Suprapubic skin (tissue), 4 donors: ENCODE measurements at places on chromosomes 16 and 17.
A peak's percentile ranks its signal among the peaks of the same experiment; 100 is the strongest.

GRCh38 chr16:79965718-79966117 lies 365.2 kb upstream of the MAF start:
- DNase-seq = no peak

DNA sequence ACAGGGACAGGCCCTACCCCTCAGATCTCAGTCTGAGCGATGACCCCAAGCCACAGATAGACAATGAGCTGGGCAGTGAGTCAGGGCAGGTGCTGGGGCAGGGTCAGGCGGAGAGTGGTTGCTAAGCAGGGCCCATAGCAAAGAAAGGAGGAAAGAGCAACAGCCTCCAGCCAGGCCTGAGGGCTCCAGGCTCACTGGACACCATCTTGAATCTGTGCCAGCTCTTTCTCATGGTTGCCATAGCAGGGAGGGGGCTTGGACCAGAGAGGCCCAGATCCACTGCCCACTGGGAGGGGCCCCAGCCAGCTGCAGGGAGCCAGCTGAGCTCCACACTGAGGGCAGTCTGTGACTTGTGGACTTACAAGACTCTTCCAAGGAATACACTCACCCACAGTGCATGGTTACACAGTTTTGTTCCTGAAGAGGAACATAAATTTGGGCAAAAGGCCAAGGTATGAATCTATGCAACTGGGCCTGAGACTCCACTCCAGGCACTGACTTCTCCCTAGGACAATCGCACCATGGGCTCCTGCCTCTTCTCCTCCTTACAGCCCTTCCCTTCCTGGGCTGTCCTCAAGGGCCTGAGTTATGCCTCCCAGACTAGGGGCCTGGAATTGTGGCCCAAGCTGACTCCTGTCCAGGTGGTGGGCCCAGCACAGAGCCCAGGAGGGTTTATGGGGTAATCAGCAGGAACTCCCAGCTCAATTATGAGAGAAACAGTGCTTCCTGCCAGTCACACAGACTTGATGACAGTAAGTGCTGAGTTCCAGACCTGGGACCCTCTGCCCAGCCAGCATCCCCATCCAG lies 59.9 kb downstream of the BEAN1 start:
- peak; percentile 64 for DNase-seq

- no peak for DNase-seq
These were observed 6.9 kb upstream of the STH start for GRCh38 chr17:45992175-45992574.

DNA sequence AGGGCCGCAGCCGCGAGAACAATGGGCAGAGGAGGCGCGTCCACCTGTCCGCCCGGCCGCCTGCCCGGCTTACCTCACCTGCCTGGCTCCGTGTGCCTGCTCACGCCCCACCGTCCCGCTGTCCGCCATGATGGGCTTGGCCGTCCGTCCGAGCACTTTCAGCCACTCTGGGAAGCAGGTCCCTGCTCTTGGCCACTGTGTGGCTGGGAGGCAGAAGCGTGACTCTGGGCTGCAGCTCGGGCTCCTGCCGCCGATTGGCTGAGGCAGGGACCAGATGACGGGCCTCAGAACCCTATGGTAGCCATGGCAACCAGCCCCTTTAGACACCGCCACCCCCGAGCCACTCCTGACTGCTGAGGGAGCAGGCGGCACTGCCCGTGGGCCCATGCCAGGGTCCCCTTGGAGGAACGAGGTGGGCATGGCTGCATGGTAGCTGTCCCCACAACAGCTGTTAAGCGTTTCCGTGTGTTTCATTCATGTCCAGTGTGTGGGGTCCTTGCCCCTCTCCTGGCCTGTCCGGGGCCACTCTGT lies 8.9 kb upstream of the AXIN1 start:
- no peak for DNase-seq

DNA sequence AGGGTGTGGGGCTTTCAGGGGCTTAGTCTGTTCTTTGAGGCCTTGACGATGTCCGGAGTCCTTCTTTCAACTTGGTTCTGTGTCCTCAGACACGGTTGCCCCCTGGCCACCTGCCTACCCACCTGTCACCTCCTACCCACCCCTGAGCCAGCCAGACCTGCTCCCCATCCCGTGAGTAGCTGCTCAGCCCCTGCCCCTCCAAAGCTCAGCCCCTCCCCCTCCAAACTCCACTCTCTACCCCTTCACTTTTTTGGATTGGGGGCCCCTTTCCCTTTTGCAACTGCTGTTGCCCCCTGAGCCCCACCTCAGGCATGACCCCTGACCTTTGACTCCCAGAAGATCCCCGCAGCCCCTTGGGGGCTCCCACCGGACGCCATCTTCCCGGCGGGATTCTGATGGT lies 1.2 kb downstream of the LAT start:
- no peak for DNase-seq

GRCh38 chr17:16930571-16931317 lies 41.2 kb downstream of the TNFRSF13B start:
- DNase-seq = peak; percentile 47

GRCh38 chr16:79800016-79800608 lies 199.6 kb upstream of the MAF start:
- DNase-seq = no peak
